ENCODE measurements at places on chromosomes 7 and 10.
A peak's percentile ranks its signal among the peaks of the same experiment; 100 is the strongest.

DNA sequence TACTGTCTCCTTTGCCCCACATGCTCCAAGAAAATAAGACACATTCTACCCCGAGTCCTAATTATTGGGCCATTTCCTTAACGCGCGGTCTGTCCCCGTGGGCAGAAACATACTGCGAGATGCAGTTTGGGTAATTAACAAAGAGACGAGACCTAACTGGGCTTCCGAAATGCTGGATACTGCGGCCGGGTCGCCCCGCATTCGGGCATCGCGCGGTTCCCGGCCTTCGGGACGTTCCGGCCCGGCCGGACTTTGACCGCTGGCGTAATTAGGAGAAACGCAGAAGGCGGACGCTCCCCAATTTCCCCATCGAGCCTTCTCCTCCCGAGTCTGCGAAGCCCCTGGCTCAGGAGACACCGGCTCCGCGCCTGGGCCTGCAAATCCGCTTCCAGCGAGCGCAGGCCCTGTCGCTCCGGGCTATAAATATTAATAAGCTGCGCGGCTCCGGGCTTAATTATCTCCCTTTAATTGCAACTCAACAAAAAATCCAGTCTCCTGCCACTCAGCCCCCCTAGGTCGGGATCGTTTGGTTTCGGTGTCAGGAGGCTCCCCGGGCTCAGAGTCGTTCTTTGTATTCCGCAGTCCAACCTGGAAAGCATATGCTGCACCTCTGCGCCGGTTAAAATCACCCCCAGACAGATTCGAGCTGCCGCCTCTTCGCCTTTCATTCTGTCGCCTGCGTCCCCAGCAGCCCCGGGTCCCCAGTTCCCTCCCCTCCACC, 131.5 kb downstream of the SPAG6 start:
- DNase-seq, result no peak

DNA sequence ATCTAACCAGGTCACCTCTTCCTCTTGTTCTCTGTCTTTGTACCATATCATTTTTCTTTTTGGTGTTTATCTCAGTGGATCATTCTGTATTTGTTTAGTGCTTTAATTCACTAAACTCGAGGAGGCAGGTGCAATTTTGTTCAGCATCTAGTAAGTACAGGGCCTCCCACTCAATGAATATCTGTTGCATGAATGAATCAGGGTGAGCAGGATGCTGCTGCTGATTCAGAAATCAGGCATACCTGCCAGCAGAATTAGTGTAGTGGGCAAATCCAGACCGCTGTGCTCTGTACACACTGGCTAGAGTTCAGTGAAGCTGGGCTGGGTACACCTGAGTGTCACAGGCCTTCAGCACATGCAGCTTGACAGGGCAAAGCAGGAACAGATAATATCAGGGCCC, 511.9 kb downstream of the SUGCT start:
- DNase-seq, result no peak

DNA sequence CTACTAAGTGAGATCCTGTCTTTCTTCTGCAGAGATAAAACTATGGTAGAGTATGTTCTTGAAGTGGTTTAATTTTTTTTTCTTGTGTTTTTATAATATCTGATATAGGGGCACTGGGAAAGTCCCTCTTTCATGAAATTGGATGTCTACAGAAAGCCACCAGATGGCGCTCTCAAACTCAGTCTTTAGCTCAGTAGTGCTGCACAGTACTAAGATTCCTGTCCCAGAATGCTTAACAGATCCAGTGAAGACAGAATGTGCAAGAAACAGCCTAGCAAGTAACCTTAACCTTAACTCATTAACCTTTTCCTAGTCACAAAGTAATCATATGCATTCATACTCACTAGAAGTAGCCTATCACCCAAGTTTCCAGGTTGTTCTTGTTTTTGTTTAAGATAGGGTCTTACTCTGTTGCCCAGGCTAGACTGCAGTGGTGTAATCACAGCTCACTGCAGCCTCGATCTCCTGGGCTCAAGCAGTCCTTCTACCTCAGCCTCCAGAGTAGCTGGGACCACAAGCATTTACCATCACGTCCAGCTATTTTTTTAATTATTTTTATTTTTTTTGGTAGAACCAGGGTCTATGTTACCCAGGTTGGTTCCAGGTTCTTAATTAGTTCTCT, 56.7 kb downstream of the IDE start:
- peak; percentile 1 for DNase-seq

DNA sequence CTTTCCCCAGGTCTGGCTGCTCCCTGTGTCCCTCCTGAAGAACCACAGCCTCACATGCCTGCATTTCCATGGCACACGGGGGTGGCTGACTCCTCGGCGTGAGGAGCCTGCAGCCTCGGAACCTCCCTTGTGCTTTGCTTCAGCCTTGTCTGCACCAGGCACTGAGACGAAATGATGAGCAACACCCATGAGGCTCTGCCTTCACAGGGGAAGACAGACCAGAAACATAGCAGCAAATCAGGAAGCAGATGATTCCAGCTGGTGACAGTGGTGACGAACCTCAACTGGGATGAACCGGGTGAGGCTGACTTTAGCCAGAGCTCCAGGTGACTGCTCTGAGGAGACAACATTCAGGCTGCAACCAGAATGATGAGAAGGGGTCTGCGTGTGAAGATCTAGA, 84.5 kb upstream of the SMNDC1 start:
- DNase-seq, result no peak

- no peak for DNase-seq
These were observed 29.6 kb upstream of the GOT1 start for GRCh38 chr10:99460070-99460469.

DNA sequence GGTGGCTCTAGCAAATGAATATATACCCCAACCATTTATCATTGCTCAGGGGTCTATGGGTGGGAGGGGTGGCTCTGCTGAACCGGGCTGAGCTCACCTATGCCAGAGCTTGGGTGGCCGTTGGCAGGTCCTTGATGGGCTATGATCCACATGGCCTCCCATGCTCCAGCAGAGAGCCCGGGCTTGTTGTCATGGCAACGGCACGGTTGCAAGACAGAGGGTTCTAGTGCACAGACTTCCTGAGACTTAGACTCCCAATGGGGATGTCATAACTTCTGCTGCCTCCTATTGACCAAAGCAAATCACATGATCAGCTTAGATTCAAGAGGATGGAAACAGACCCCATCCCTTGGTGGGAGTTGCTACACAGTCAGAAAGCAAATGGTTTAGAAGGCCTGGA, 36.4 kb upstream of the CARD11 start:
- no peak for DNase-seq

GRCh38 chr7:132226046-132226956, 350.0 kb downstream of the PLXNA4 start:
- DNase-seq, result no peak
